K562 (cell line): ENCODE measurements at places on chromosomes 16 and 17. TPM values are rescaled to one million over a fixed set of nuclear protein-coding genes. Genes with fewer than 3 reads are reported as not detected.

GRCh38 chr17:58520843-58521430, 6.5 kb upstream of the MTMR4 start:
- H3K4me1 ChIP-seq, result peaks cover 13% of the 10 kb centered on the region
- no peak overlapping the region for H3K27ac ChIP-seq
- H3K36me3 ChIP-seq, result peaks cover 5% of the 10 kb centered on the region; the same call in 2 of the 3 replicates
- no peak overlapping the region for H3K4me3 ChIP-seq

DNA sequence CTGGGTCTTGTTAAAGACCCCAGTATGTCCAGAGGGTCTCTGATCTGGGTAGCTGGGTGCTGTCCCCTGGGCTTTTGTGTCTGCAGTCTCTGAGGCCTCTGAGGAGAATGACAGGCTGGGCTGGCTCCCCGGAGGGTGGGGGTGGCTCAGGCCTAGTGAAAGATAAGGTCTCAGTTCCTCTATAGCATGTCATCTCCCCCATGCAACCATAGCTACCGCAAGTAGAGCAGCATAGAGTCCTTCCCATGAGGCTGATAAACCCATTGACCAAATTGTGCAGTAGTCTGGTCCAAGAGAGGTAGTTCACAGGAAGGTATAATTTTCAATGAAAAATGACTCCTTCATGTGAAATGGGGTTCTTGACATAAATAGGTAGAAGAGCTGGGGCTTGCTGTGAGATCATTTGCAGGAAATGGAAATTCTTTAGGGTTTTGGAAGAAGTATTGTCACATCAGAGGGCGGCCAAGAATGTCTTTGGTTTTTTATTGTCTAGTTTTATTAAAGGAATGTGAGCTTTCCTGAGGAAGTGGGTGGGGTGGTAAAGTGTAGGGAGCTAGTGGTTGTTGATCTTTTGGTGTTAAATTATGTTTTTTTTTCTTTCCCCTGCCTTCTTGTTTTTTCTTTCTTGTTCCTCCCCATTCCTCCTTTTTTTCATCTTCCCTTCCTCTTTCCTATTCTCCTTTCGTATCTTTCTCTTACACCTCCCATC, 21.0 kb downstream of the SLC7A6OS start:
- peak overlapping the region; percentile 62; the same call in 2 of the 3 replicates for H3K27ac ChIP-seq
- H3K36me3 ChIP-seq, result peaks cover 83% of the 10 kb centered on the region
- H3K27me3 ChIP-seq, result no peaks in the 10 kb centered on the region

DNA sequence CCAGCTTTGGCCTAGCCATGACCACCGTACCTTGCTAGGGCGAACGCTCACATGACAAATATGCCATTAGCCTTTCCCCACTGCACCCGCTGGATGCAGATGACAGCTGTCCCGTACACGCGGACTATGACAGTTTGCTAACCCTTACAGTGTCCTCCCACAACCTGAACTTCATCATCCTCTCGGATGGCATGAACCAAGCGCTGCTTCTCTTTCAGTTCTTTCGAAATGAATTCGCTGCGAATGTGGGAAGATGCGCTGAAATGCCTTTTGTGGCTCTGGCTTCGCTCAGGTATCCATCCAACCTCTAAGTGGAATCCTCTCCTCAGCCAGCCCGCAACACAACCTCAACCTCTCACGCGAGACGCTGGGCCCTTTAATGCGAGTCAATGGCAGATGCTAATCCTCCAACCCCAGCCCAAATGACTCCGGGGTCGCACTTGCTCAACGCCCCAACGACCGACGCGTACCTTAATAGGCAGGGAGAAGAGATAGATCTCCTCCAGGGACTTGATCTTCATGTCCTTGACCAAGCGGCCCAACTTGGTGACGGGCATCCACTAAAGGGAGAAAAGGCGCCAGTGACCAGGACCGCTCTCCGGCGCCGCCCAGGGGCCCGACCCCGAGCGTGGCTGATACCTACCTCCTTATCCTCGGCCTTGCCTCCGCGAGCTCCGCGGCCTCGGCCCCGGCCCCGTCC, 670 bp downstream of the RPS2 start:
- peaks cover 38% of the 10 kb centered on the region for H3K36me3 ChIP-seq
- H3K27ac ChIP-seq, result peak overlapping the region; percentile 85
- H3K4me3 ChIP-seq, result peak overlapping the region; percentile 89
- no peaks in the 10 kb centered on the region for H3K27me3 ChIP-seq

DNA sequence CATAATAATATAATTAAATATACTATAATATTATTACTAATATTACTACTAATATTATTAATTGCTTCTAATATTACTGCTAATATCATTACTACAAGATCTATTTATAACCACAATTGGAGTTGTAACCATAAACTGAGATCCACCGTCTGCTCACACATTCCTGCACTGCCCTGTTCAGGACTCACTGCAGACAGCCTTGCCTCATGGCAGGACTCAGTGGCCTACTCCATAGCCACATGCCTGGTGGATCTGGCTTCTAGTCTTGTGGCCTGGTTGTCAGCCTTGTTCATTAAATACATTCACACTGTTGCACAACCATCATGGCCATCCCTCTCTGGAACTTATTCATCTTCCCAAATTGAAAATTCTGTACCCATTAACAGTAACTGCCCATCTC, 48.0 kb downstream of the SRL start:
- H3K36me3 ChIP-seq, result no peaks in the 10 kb centered on the region
- peaks cover 27% of the 10 kb centered on the region for H3K27me3 ChIP-seq
- no peak overlapping the region for H3K27ac ChIP-seq
- DNase-seq, result no peak
- 0 out of 3 replicates have a peak, but pooled peaks cover under 1% of the 10 kb centered on the region for H3K4me1 ChIP-seq

GRCh38 chr17:80220736-80221215, 549 bp downstream of the SLC26A11 start:
- H3K4me3 ChIP-seq, result peak overlapping the region; percentile 51
- no peaks in the 10 kb centered on the region for H3K27me3 ChIP-seq
- H3K27ac ChIP-seq, result no peak overlapping the region
- peaks cover 17% of the 10 kb centered on the region; the same call in 1 of the 3 replicates for H3K36me3 ChIP-seq

DNA sequence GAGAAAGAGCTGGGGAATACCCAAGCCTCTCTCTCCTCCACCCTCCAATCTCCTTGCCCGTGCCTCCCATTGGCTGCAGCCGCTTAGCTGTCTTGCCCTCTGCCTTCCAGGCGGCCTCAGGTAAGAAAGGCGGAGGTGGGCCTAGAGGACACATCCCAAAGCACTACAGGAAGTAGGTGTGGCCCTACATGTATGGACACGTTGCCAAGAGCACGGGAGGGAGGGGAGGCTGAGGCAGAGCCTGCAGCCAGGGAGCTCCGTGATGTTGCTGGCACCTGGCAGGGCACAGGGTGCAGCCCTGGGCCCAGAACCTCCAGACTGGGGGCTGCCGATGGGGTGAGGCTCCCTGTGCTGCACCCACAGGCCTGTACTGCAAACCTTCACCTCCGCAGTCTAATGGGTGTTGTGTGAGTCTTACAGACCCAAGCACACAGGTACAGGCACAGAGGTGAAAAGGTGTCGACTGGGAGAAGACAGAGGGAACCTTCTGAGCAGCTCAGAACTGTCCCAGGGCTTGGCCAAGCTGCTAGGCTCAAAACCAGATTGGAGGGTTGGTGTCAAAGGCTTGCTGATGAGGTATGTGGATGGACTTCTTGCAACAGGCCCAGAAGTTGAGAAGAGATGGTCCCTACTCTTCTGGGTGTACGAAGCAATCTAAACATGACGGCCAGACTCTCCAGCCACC, 23.5 kb upstream of the FOXK2 start:
- H3K36me3 ChIP-seq, result no peaks in the 10 kb centered on the region
- H3K27me3 ChIP-seq, result no peaks in the 10 kb centered on the region
- no peak overlapping the region for H3K4me3 ChIP-seq

DNA sequence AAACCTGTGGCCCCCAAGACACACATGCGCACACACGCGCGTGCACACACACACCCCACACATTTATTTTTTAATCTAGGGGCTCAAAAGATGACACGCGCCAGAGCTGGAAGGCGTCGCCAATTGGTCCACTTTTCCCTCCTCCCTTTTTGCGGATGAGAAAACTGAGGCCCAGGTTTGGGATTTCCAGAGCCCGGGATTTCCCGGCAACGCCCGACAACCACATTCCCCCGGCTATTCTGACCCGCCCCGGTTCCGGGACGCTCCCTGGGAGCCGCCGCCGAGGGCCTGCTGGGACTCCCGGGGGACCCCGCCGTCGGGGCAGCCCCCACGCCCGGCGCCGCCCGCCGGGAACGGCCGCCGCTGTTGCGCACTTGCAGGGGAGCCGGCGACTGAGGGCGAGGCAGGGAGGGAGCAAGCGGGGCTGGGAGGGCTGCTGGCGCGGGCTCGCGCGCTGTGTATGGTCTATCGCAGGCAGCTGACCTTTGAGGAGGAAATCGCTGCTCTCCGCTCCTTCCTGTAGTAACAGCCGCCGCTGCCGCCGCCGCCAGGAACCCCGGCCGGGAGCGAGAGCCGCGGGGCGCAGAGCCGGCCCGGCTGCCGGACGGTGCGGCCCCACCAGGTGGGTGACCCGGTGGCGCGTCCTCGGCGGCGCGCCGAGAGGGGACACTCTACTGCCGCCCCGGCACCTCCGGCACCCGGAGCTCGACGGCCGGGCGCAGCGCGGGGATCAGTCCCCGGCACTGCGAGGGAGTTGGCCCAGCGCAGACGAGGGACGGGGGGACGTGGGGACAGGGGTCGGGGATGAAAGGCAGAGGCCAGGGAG, at the start of gene STAT5A:
STAT5A (plus strand) TSS at position 522 of the 826 bp plus-strand sequence. CDS start 914 bp downstream, outside the sequence.
- DNase-seq, result peak; percentile 68
- H3K36me3 ChIP-seq, result peaks cover 62% of the 10 kb centered on the region
- peaks cover 63% of the 10 kb centered on the region for H3K4me1 ChIP-seq
- peak within 1 kb of the TSS; percentile 88 for H3K4me3 ChIP-seq

GRCh38 chr17:31699281-31699680, 159.8 kb downstream of the COPRS start:
- no peak overlapping the region for H3K4me3 ChIP-seq
- H3K4me1 ChIP-seq, result no peaks in the 10 kb centered on the region
- H3K36me3 ChIP-seq, result no peaks in the 10 kb centered on the region
- H3K27ac ChIP-seq, result no peak overlapping the region

DNA sequence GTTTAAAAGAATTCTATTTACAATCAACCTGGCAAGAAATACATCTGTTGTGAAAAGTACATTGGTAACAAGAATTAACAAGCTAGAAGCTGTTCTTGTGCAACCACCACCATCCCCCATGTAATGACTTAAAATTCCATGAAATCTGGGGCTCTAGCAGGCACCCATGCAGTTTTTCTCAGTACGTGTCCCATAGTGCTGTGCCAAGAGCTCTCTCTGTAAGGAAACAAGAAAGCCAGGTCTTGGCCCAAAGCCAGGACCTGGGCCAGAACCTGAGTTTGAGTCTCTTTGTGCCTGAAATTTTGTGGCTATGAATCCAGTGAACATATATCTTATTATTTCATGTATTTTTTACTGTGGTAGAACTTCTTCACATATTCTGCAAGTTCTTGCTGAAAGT, 46.6 kb downstream of the NUP93 start:
- H3K36me3 ChIP-seq, result peaks cover 4% of the 10 kb centered on the region; the same call in 2 of the 3 replicates
- H3K4me1 ChIP-seq, result no peaks in the 10 kb centered on the region
- no peak overlapping the region for H3K27ac ChIP-seq
- H3K4me3 ChIP-seq, result no peak overlapping the region
- no peaks in the 10 kb centered on the region for H3K27me3 ChIP-seq

The AIPL1 gene
- total RNA-seq, result not detected in 2 replicates
